Activated T-cell treated with anti-CD3 and anti-CD28 coated beads for 4 hours (primary cell): ENCODE measurements at places on chromosomes 7 and 10.

DNA sequence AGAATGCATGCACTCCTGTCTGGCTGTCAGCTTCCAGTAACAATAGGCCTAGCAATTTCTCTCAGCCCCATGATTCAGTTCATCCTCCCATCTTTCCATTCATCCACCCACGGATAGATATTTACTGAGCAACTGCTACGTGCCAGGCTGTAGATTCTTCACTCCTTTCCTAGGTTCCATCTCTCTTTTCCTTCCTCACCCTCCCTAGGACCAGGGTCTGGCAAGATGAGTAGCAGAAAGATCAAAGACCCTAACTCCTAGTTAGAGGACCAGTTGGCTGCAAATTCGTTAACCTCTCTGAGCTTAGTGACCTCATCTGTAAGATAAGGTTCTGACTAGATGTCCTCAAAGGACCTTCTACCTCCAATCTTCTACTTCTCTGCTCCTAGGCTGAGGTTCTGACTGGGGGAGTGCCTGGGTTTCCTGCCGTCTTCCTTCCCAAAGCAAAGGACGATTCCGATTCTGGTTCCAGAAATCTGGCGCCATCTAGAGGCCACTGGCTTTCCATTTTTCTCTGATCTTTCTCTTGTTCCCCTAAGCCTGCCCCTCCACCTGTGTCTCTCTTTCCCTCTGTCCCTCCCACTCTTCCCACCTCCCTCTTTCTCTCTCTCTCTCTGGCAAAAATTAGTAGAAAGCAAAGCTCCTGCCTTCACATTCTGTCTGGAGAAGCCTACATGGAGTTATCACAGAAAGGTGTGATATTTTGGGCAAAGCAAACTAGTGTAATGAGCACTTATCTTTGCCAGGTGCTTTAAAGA is 26.2 kb downstream of the TBATA start:
- peak; percentile 62 for DNase-seq

- no peak for DNase-seq
These were observed 4.2 kb downstream of the STK32C start for GRCh38 chr10:132303361-132304115.

- DNase-seq, result no peak
These were observed 91.1 kb upstream of the DNAJB12 start for GRCh38 chr10:72445851-72446250.

GRCh38 chr7:74441801-74442200 is 11.9 kb upstream of the GTF2IRD1 start:
- no peak for DNase-seq

DNA sequence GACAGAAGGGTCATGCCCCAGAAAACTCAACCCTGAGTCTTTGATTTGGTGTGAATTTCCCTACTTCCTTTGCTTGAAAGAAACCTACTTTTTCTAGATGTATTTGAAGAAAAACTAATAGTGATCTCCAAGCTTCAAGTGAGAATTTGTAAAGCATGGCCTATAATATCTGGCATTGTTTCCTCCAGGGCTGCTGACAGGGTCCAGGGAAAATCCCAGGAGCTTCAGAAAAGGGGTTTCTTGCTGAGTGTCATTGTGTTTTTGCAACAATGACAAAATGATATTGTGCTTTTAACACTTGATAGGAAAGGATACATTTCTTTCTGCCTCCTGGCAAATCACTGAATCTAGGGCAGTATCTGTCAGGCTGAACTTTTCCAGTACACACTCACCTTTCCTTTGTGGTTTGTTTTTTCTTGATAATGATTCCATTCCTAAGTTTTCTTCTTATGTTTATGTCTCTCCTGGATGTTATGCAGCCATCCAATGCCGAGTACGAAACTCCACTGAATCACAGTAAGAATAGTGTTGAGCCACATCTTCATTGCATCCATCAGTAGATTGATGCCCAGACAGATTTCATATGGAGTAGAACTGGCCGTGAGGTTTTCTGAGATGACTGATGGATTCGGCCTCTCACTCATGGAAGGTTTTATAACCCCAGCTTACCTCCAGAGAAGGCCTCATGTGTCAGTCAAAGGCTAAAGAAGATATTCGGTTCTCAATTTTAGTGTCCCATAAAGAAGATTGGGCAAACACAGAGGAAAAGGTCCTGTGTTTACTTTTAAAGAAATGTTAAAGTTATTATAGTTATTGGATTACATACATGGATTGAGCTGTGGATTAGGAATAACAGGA is 76.9 kb upstream of the STEAP1B start:
- DNase-seq, result no peak

- no peak for DNase-seq
These were observed at the start of gene TUBAL3 for GRCh38 chr10:5404208-5405041. Gene TUBAL3, minus strand, starts transcription at chr10:5404828. Its CDS starts 36 bp downstream, at chr10:5404792.

- DNase-seq, result no peak
These were observed 13.7 kb upstream of the SRPK2 start for GRCh38 chr7:105402221-105403095.

DNA sequence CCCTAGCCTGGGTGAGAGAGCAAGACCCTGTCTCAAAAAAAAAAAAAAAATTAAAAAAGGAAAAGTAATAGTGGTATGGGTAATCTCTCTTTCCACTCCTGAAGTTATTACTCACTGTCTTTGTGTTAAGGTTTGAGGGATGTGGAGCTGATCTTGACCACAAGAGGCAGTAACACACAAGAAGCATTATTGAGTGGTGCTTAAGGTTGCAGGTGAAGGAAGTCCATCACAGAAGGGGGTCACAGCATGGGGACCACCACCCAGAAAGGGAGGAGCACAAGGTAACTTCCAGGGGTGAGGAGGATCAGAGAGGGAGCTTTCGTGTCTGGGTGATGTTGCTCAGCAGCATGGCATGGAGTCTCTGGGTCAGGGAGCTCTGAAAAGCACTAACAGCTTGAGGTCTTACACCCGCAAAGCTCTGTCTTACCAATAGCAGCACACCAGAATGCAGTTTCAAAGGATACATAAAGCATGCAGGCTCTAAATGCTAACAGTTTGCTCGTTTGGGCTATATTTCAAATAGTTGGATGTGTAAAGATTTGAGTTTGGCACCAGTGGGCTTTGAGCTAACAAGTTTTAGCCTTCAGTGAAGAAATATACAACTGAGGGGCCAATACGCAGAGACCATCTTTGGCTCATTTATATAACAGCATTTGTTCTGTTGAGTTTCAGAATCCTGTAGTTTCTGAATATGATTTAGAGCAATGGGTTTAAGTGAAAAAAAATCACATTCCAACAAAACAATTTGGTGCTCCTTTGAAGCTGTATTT is 100.4 kb upstream of the DNAJC1 start:
- no peak for DNase-seq

GRCh38 chr7:129739427-129739826 is 127.9 kb downstream of the NRF1 start:
- no peak for DNase-seq
